ENCODE measurements at places on chromosomes 1 and 21.

DNA sequence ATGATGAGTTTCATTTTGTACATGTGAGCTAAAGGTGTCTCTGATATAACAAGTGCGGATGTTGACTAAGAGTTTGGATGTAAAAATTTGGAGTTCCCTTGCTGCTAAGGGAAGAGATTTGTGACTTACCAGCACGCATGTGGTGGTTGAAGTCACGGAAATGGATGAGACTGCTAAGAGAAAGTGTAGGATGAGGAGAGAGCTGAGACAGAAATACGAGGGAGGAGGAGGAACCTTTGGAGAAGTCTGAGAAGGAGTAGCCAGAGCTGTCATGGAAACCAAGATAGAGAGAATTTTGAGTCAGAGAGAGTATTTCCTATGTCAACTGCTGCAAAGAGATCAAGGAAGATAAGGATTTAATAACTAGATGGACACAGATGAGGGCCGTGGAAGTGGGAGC is 106.5 kb upstream of the COL24A1 start:
- DNase-seq = no peak

DNA sequence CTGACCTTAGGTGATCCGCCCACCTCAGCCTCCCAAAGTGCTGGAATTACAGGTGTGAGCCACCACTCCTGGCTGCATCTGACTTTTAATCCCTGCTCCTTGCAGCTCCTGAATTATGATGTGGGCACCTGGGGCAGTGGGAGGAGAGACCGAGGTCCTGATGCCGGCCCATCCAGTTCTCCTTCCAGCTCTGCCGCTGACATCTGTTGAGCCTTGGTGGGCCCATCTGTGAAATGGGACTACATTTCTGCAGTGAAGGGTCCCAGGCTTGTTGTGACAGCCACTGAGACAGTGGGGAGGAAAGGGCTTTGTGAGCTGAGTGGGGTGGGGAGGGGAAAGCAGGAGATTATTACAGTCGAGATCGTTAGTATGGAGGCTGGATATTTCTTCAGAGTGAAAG is 11.8 kb downstream of the PLA2G2F start:
- no peak for DNase-seq

- no peak for DNase-seq
These were observed 221.6 kb upstream of the VAMP3 start for GRCh38 chr1:7549277-7550161.

DNA sequence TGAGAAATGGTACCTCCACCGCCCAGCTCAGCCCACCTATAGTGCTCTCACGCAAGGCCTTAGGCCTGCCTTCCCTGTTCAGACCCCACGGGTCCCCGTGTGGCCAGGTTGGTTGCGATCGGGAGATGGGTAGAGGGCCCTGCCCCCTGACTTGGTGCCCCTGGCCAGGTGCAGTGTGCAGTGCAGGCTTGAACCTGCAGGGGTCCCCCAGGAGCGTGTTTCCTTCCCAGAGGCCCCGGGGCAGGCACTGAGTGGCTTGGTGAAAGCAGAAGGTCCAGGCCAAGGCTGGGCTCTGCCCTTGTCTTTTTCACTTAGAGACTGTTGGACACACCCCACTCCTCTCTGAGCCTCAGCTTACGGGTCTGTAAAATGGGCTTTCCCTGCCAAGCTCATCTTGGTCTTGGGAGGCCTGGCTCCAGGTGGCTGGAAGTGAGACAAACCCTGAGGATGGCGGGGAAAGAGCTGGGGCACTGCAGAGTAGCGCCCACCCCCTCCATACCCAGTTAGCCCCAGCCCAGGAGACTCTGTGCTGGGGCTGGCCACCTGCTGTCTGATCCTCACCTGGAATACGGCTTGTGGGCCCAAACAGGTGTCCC is 9.3 kb upstream of the HES5 start:
- peak; percentile 50 for DNase-seq

DNA sequence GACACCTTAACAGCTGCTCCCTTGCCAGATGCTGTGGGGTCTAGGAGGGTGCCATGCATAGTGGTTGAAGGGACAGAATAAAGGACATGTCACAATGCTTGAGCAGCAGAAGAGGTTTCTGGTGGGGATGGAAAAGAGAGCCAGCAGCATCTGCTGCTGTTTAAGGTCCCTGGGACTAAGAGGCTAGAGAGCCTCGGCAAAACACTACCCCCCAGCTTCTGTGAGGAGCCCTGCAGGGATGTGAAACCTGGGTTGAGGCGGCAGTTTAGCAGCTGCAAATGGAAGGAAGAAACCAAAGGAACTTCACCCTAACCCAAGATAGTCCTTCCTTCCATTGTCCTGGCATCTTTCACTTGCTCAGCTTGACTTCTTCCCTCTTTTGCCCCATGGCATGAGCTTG is 39.4 kb downstream of the PLXNA2 start:
- DNase-seq = no peak

DNA sequence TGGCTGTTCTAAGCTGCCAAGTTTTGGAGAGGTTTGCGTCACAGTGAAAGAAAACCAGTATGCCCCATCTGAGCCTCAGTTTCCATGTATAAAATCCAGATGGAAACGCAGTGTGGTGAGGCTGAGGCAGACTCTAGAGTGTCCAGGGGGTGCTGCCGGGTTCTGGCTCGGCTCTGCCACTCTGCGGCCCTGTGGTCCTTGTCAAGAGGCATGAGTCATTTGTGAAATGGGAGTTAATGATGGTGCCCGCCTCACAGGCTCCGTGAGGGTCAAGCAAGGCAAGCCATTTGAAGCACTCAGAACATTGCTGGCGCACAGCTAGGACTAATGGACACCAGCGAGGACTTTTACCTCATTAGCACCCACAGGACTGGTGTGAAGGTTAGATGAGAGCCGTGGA is 214.3 kb downstream of the PTPRU start:
- DNase-seq = no peak

DNA sequence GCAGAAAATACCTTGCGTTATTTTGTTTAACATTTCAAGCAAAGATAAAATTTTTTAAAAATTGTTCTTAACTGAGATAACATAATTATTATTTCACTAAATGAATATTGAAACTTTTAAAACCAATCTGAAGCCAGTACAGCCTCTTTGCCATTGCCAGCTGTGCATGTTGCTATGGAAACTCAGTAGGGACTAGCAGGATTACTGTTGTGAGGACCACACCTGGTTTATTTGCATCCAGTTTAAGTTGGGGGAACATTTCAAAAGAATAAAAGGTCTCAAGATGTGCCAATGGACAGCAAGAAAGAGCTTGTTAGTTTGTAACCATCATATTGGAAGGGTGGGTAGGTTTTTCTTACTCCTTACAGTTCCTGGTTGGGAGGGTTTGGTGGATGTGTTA is 80.7 kb downstream of the POU2F1 start:
- DNase-seq = no peak

DNA sequence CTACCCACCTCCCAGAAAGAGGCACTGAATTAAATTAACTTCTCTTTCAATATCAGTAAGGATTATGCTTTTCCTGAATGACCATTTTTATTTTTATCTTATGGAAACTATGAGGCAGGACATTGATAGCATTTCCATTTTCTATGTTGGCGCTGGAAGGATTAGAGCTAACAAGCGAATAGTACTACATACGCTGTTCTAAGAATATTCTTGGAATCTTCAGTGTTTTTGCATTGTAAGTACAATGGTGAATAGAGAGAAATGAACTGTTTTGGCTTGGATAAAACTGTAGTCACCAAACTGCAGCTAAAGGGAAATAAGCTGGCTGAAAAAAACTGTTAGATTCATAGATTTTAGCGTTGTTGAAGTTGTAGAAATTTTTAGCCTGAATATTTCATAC is 779.0 kb upstream of the ADGRL4 start:
- DNase-seq = no peak

Measured in HEK293T (cell line).